ENCODE measurements at places on chromosomes 5 and 9.

DNA sequence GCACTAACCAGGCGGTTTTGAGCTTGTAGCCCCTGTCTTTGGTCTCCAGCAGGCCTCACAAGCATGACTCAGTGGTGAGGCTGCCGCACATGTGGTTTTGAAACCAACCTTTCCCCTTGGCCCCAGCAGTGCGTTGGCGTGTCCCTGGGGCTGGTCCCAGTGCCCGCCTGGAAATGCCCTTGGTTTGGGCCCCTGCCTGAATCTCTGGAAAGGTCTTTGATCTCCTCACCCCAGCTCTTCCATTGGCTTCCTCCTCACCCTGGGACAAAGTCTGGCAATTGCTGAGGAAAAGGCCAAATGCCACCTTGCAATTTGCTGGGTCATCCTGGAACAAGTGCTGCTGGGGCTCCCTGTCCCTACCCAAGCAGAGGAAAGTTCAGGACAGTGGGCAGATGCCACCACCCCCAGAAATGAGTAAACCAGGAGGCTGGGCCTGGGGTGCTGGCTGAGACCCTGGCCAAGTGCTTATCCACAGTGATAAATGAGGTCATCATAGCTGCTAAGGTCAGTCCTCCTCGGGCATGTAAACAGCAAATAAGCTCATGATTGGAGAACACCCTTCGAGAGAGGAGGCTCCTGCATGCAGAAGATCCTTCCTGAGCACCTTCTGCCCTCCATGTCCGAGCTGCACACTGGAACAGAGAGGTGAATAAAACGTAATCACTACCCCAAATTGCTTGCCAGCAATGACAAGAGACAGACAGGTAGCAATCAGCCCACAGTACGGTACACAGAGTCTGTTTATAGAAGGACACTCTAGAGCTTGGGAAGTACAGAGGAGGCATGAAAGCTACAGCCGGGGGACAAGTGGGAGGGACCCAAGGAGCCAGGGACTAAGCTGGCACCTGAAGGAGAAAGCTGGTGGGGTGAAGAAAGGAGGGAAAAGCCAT, 98.9 kb upstream of the CPEB4 start:
- no peak for DNase-seq

GRCh38 chr5:44740660-44741059, 68.1 kb upstream of the MRPS30 start:
- no peak for DNase-seq

GRCh38 chr5:115940080-115940810, 22.0 kb upstream of the LVRN start:
- no peak for DNase-seq

DNA sequence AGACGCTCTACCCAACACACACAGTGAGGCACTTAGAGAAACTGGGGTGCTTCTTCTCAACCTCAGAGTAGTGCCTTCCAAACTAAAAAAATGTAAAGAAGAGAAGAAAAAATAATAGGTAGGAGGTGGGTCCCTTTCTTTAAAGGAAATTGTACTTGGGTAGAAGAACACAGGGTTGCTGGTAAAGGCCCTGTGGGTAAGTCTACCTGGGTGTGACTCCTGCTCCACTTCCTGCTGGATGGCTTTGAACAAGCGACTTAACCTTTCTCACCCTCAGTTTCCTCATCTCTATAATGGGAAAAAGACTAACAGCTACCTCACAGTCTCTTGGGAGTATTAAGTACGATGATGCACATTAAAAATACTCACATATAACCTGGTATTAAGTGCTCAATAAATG, 32.1 kb upstream of the GLRA1 start:
- DNase-seq = no peak

DNA sequence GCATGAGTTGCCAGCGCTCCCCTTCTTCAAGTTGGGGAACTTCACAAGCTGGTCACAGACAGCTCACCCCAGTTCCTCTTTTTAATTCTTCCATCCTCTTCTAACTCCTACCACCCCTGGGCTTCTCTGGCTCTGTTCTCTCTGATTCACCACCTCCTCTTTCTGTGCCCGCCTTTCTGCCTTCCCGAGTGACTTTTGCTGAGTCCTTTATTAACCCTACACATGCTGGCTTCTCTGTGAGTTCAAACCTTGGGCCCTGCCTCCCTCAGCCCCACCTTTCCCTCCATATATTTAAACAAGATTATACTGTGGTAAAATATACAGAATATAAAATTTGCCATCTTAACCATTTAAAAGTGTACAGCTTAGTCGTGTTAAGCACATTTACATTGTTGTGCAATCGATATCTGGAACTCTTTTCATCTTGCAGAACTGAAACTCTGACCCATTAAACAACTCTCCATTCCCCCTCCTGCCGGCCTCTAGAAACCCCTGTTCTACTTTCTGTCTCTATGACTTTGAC, 32.0 kb downstream of the SLC46A2 start:
- DNase-seq = no peak

DNA sequence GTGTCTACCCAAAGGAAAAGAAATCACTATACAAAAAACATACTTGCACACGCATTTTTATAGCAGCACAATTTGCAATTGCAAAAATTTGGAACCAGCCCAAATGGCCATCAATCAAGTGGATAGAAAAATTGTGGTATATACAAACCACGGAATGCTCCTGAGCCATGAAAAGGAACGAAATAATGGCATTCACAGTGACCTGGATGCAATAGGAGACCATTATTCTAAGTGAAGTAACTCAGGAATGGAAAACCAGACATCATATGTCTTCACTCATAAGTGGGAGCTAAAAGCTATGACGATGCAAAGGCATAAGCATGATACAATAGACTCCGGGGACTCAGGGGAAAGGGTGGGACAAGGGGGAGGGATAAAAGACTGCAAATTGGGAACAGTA, 78.4 kb downstream of the ENC1 start:
- DNase-seq = no peak

DNA sequence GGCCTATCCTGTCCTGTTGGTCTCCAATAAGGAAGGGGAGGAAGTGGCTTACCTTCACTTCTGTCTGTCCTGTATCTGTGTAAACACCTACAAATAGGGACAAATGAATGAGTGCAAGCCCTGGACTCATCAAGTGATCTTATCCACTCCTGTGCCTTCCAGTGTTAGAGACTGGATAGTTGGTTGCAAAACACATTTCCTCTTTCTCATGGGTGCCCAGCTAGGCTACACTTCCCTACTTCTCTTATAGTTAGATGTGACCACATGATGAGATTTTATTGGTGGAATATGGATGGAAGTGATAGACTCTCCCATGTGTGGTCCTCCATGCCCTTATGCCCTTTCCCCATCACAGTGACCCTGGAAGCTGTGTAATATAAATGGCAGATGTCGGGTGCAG, 16.9 kb upstream of the PFDN1 start:
- DNase-seq = no peak

GRCh38 chr5:73311291-73312110, 137.1 kb downstream of the FOXD1 start:
- no peak for DNase-seq

- DNase-seq = no peak
Measured at GRCh38 chr9:131868766-131869165, 128.9 kb upstream of the RAPGEF1 start.

- no peak for DNase-seq
Measured at GRCh38 chr9:76725011-76725546, 39.2 kb upstream of the PCA3 start.

- no peak for DNase-seq
Measured at GRCh38 chr5:149213264-149213880, 58.3 kb upstream of the AFAP1L1 start.

- no peak for DNase-seq
Measured at GRCh38 chr5:166370928-166371690, 1920.3 kb upstream of the WWC1 start.

DNA sequence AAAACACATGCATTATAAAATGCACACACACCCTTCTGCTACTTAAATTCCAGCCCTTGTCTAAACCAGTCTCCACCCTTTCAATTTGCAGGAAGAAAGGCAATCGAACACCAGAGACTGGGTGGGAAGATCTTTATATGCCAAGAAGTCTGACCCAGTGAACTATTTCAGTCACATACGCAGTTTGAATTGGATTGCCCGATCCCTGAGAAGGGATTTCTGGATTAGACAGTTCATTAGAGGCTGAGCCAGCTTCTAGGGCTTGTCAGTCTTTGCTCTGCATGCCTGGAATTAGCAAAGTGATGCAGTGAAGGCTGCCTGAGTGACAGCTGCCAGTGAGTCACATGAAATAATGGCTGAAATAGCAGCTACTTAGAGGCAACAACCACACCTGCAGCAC, 159.9 kb downstream of the PPP2R2B start:
- no peak for DNase-seq

GRCh38 chr5:141651728-141652105, 499 bp upstream of the FCHSD1 start:
- DNase-seq = no peak

- DNase-seq = peak; percentile 58
Measured at GRCh38 chr9:136485049-136486045, 2.5 kb upstream of the SEC16A start.

DNA sequence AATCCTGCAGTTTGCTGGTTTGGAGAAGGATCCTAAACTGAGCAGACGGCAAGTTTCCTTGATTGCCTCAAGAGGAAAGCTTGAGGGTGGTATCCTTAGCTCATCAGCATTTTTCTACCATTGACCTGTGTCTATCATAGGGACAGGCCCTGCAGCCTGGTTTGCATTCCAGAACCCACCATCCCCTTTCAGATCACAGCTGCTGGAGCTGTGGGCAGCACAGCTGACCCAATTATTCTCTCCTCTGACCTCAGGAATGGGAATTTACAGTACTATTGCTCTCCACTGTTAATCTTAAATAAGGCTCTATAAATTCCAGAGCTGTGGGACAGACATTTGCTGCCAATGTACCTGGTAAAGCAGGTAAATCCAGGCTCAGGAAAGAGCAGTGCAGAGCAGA, 163.0 kb downstream of the SPOCK1 start:
- DNase-seq = no peak

DNA sequence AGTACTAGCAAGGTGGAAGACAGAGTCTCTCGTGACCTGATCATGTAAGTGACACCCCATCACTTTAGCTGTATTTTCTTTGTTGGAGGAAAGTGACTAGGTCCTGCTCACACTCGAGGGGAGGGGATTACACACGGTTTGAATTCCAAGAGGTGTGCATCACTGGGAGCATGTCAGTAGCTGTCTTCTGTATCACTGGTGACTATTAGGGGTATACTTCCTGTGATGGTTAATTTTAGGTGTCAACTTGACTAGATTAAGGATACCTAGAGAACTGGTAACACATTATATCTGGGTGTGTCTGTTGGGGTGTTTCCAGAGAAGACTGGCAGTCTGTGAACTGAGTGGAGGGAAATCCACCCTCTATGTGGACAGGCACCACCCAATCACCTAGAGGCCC, 22.5 kb downstream of the FOXD1 start:
- DNase-seq = no peak
